ENCODE measurements at places on chromosomes 12 and 14.

GRCh38 chr12:116282371-116283286, 5.1 kb upstream of the MED13L start:
- DNase-seq: no peak
- no peaks in the 10 kb centered on the region for H3K36me3 ChIP-seq
- peaks cover 16% of the 10 kb centered on the region for H3K4me1 ChIP-seq

GRCh38 chr14:90739318-90740068, 76.7 kb downstream of the TTC7B start:
- no peaks in the 10 kb centered on the region for H3K27me3 ChIP-seq
- no peaks in the 10 kb centered on the region for H3K36me3 ChIP-seq
- H3K4me1 ChIP-seq: no peaks in the 10 kb centered on the region
- H3K27ac ChIP-seq: no peak overlapping the region
- no peak overlapping the region for H3K4me3 ChIP-seq

- H3K27ac ChIP-seq: no peak overlapping the region
- no peak overlapping the region for H3K4me3 ChIP-seq
- no peaks in the 10 kb centered on the region for H3K36me3 ChIP-seq
- no peaks in the 10 kb centered on the region for H3K4me1 ChIP-seq
- no peaks in the 10 kb centered on the region for H3K27me3 ChIP-seq
- DNase-seq: no peak
Observed at GRCh38 chr12:21296751-21297406, 37.8 kb downstream of the SLCO1A2 start.

- H3K27ac ChIP-seq: no peak overlapping the region
- no peak for DNase-seq
Observed at GRCh38 chr12:130706885-130707570, 9.1 kb downstream of the RIMBP2 start.

DNA sequence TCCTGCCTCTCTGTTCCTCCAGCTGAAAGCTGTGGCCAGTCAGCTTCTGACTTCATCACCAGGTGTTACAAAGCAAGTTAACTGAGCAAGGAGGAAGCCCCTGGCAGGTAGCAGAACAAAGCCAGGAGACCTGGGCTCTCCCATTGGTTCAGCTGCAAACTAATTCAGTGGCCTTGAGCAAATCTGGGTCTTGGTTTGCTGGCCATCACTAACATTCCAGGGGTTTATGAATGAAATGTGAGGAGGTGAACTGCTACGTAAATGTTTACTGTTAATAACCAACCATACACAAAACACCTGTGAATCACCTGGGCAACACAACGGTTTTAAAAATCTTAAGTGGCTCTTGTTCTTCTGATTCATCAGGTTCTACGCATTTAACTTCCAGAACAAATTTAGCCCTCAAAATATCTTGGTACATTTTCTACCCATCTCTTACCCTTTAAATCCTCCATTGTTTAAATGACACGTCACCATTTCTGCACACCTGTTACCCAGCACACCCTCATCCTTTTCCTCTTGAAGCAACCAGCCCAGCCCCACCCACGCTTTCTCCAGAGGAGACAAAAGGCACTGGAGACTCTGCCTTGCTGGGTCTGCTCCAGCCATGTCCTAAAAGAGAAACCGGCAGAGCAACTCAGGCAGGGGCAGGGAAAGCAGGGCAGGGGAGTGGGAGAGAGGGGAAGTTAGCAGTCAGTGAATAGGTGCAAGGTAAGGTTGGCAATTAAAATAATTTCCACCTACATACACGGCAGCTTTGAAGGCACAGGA, 49.3 kb upstream of the TSPAN11 start:
- H3K27me3 ChIP-seq: no peaks in the 10 kb centered on the region
- no peaks in the 10 kb centered on the region for H3K4me1 ChIP-seq
- DNase-seq: no peak
- no peaks in the 10 kb centered on the region for H3K36me3 ChIP-seq

DNA sequence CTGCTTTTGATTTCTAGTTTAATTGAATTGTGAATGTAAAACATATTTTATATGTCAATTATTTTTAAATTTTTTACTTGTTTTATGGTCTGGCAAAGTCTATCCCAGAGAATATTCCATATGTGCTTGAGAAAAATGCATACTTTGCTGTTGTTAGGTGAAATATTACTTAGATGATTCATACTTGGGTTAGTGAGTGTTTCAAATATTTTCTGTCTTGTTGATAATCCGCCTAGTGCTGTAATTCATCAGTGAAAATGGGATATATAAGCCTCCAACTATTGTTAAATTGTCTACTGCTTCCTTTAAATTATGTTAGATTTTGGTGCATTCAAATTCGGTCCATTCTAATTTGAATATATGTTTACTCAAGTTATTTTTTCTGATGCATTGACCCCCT, 395.5 kb downstream of the LRFN5 start:
- H3K4me1 ChIP-seq: no peaks in the 10 kb centered on the region
- H3K27me3 ChIP-seq: no peaks in the 10 kb centered on the region
- H3K4me3 ChIP-seq: no peak overlapping the region

- DNase-seq: no peak
- no peak overlapping the region for H3K27ac ChIP-seq
- no peak overlapping the region for H3K4me3 ChIP-seq
- H3K36me3 ChIP-seq: no peaks in the 10 kb centered on the region
Observed at GRCh38 chr14:75301666-75302325, 23.2 kb downstream of the FOS start.

DNA sequence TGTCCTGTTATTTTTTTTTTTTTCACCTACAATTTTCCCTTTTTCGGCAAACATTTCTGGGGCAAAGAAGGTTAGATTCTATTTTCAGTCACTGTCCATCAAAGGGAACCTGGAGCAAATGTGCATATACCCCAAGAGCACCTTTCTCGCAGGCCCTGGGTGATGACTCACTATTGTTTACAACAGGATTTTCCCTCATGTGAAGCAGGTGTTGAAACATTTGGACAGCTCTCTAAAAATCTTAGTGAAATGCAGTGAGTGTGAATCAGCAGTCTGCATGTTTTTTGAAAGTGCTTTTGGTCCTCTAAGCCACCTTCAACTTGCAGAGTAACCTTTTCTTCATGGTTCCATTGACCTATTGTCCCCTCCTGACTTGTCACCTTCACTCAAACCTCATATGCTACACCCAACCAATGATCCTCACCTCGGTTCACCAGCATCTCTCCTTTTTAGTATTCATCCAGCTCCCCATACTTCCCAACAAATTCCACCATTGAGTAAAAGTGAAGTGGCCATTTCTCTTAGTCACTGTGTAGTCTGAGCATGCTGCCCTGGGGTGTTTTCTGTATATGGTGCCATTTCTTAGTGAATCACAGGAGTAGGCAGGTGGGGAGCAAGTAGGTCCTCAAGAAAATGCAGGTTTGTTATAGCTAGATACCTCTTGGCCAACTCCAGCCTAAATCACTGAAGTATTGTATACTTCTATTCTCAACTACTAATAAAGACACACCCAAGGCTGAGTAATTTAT, 260.2 kb downstream of the BMP4 start:
- H3K4me3 ChIP-seq: no peak overlapping the region
- no peak for DNase-seq
- no peaks in the 10 kb centered on the region for H3K27me3 ChIP-seq
- no peak overlapping the region for H3K27ac ChIP-seq
- H3K36me3 ChIP-seq: no peaks in the 10 kb centered on the region
- peaks cover 2% of the 10 kb centered on the region for H3K4me1 ChIP-seq

DNA sequence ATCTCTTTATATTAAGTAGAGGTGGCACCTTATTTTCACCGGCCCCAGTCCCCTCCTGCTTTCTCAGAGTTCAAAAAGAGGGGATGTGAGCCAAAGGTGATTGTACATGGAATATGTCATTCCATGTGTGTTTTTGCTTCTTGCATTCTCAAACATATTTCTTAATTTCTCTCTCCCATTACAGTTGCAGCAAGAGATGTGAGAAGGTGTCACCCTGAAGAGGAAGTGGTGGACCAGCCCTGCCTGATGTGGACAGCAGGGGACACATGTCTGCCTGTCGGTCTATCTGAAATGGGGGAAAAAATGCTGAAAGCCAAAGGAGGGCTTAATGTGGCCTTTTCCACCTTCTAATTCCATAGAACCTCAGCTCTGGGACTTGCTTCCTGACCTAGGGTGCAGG, 1.9 kb upstream of the FOXN3 start:
- H3K4me1 ChIP-seq: peaks cover 39% of the 10 kb centered on the region
- H3K36me3 ChIP-seq: no peaks in the 10 kb centered on the region
- H3K4me3 ChIP-seq: no peak overlapping the region

Measured in natural killer cell (primary cell).